Activated CD8-positive, alpha-beta memory T cell treated with anti-CD3 and anti-CD28 coated beads for 24 hours (primary cell): ENCODE measurements at places on chromosomes 12 and 14.

DNA sequence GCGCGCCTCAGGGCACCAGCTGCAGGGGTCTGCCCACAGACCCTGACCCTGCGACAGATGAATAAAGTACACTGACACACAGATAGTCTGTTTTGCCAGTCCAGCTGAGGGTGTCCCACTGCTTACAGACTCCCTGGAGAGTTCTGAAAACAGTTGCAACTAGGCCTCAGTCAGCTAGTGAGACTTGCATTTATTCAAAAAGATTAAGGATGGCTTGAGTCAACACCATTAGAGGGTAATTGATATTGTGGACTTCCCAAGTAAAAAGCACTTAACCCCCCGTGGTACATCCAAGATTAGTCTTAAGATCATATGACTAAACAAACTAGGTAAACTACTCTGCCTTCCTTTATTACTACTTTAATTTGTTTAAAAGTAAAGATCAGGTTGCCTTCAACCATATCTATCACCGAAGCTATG, 11.1 kb upstream of the PSEN1 start:
- DNase-seq = no peak

DNA sequence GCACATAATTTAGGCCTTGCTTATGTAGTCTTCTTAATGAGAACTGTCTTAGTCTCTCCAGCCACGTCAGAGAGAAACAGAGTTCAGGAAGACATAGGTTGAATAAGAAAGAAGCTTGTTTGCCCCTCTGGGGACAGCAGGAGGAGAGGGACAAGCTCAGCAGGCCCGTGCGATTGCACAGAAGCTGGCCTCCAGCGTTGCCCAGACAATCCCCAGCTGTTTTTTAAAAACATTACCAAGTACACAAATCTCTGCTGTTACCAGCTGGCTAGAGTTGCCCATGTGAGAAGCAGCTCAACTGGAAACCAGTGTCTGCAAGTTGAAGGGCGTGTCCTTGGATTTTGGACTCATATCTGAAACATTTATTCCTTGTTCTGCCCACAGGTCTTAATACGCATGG, 232.6 kb downstream of the EFCAB11 start:
- no peak for DNase-seq

DNA sequence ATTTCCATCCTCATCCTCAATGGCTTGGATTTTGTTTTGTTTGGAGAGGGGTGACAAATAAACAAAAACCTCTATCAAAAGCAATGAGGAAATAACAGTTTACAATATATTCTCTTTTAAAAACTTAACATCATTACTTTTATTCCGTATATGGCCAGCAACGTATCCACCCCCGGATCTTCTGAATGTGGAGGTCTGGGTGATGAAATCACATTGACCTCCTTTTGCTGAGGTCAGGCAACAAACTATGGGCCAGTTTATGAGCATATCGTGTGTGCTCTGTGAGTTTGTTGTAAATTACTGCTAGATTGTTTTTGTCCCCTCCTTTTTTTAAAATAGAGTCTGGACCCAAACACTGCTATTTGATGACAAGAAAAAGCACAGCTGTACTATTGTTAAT, 178.1 kb downstream of the BCAT1 start:
- DNase-seq = no peak

GRCh38 chr14:63874223-63874622, 21.4 kb downstream of the SYNE2 start:
- DNase-seq = no peak

DNA sequence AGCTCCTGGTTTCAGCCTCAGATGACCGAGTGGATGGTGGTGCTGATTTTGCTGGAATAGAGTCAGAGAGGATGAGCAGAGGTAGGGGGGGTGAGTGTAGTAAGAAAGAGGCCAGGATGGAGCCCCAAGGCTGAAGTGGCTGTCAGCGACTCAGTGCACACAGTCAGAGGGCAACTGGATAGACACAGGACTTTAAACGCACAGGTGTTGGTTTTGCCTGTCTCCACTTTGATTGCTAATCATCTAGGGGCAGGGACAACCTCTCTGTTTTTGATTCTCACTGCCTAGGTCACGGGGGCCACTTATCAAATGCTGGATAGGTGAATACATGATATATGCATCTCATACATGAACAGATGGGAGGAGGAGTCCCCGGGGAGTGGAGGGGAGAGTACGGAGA, 99.5 kb downstream of the EGLN3 start:
- no peak for DNase-seq

DNA sequence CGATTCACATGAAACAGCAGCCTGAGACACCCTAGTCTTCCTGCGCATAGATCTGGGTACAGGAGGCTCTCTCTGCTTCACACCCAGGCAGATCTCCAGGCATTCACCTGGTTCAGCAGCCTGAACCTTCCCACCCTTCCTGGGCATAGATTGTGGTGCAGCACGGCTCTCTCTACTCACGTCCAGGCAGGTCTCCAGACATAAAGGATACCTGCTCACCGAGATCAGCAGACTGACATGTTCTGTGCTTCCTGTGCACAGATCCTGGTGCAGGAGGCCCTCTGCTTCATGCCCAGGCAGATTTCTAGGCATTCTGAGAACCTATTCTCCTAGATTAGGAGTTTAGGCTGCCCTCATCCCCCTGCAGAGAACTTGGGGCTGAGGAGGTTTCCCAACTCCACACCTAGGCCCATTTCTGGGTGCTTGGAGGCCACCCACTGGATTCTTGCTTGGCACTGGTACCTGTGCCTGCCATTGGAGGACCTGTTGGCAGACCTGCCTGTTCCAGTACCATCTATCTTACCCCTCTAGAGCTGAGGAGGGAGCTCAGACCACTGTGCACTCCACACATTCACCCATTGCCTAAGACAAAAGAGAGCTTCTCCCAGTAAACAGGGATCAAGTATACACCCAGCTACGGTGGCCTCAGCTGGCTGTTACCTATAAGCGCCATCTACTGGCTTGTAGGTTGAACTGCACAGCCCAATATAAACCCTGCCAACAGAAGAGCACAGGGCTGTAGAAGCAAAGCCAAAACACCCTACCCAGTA, 28.0 kb upstream of the GARIN6 start:
- DNase-seq = no peak

DNA sequence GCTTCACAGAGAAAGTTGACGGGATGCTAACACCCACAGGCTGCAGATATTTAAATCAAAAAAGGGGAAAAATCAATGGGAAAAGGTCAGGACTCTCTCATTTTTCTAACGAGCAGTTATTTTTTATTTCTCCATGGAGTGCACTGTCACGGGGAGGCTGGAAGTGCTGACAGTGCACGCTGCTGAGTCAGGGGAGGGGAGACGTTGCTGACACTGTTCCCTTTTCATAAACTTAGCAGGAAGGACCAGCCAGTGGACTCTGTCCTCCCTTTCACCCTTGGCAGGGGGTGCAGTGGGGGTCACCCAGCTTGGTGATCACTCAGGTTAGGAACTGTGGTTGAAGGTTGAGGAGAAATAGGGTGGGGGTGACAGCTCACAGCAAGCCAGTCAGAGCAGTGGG, 65.6 kb upstream of the FUT8 start:
- DNase-seq = no peak

GRCh38 chr14:70192915-70193314, 4.2 kb upstream of the SLC8A3 start:
- DNase-seq = no peak

- no peak for DNase-seq
These were observed 37.3 kb downstream of the PRKCH start for GRCh38 chr14:61358554-61359226.

DNA sequence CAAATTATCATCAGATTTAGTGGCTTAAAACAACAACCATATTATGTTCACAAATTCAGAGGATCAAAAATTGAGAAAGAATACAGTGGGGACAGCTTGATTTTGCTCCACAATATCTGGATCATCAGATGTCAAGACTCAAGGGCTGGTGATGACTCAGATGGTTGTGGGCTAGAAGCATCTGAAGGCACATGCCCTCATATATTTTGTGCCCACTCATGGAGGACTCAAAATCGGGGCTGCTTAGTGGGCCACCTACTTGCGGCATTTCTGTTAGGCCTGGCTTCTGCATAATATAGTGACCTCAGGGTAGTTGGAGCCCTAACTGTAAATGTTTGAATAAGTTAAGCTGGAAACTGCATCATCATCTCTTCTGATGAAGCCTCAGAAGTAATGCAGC, 584.5 kb downstream of the SLC16A7 start:
- no peak for DNase-seq

- no peak for DNase-seq
These were observed 95.8 kb downstream of the C12orf42 start for GRCh38 chr12:103399986-103400385.

- DNase-seq = no peak
These were observed 5.4 kb downstream of the RAB3IP start for GRCh38 chr12:69744109-69744508.

DNA sequence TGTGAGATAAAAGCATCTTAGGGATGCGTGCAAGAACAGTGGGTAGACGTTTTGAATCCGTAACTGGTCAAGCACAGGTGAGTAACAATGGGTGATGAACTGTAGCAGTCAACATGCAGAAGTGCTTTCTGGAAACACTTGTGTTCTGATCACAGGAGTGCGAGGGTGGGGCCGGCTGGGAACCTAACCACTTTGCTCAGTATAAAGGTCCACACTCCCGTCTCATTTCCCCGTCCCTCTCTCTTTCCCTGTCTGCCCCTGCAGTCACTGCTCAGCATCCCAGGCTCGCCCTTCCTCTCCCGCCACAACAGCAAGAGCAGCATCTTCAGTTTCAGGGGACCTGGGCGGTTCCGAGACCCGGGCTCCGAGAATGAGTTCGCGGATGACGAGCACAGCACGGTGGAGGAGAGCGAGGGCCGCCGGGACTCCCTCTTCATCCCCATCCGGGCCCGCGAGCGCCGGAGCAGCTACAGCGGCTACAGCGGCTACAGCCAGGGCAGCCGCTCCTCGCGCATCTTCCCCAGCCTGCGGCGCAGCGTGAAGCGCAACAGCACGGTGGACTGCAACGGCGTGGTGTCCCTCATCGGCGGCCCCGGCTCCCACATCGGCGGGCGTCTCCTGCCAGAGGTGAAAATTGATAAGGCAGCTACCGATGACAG, 127.1 kb downstream of the FIGNL2 start:
- peak; percentile 79 for DNase-seq

GRCh38 chr12:12622418-12622817, 10.7 kb downstream of the CREBL2 start:
- DNase-seq = no peak

- peak; percentile 43 for DNase-seq
These were observed 1.7 kb downstream of the TUBA1A start for GRCh38 chr12:49187184-49187583.

DNA sequence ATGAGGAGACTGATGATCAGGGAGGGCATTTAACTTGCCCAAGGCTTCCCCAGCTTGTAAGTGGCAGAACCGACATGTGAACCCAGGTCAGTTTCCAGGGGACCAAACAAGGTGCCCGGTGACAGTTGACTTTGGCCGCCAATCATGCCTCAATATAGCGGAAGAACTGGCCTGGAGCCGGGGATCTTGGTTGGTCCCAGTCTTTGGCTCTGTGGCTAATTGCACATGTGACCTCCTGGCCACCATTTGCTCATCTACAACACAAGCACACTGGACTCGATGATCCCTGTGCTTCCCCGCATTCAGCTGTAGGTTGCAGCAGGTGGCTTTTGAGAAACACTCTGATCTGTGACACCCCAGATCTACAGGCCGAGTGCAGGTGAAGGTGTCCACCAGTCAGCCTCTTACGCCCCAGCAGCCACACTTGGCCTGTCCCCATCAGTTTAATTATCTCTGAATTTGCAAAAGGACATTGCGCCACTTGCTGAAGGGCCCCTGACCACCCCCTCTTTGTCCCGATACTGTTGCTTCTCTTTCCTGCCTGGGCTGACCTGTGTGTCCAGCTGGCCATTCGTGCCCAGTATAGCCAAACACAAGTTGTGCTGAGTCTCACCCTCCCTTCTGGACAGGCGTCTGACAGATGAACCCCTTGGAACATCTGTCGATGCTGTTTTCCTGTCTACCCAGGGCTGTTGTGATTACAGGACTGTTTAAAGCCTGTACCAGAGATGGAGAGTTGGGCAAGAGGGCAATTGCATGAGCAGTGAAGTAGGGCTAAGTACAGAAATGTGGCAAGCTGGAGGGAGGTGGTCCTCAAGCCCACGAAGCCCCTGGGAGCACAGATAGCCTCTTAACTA, 14.1 kb downstream of the ACACB start:
- DNase-seq = no peak

DNA sequence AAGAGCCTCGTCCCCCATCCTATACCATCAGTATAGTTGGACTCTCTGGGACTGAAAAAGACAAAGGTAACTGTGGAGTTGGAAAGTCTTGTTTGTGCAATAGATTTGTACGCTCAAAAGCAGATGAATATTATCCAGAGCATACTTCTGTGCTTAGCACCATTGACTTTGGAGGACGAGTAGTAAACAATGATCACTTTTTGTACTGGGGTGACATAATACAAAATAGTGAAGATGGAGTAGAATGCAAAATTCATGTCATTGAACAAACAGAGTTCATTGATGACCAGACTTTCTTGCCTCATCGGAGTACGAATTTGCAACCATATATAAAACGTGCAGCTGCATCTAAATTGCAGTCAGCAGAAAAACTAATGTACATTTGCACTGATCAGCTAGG, 13.6 kb downstream of the ARHGAP5 start:
- DNase-seq = no peak

GRCh38 chr14:33811721-33812120, 139.2 kb downstream of the EGLN3 start:
- DNase-seq = no peak

DNA sequence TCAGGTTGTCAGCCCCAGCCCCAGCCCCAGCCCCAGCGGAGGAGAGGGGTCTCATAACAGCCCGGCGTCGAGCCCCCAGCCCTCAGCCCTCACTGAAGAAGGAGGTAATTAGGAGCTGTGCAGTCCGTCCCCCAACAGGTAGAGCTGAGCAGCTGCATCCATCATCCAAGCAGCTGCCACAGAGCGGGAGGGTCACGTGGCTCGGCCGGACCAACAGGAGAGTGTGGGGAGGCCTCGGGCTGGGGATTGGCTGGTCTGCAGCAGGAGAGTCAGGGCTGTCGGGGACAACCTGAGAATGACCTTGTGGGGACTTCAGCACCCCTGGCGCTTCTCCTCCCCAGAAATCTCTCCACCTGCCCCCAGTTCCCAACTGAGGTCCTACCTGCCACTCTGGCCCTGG, 29.6 kb downstream of the SMUG1 start:
- DNase-seq = no peak

GRCh38 chr12:101862245-101862644, 15.1 kb upstream of the DRAM1 start:
- no peak for DNase-seq

- DNase-seq = peak; percentile 92
These were observed 29.1 kb downstream of the SH2B3 start for GRCh38 chr12:111434680-111435338.

GRCh38 chr12:65529771-65530435, 251.4 kb downstream of the MSRB3 start:
- no peak for DNase-seq

DNA sequence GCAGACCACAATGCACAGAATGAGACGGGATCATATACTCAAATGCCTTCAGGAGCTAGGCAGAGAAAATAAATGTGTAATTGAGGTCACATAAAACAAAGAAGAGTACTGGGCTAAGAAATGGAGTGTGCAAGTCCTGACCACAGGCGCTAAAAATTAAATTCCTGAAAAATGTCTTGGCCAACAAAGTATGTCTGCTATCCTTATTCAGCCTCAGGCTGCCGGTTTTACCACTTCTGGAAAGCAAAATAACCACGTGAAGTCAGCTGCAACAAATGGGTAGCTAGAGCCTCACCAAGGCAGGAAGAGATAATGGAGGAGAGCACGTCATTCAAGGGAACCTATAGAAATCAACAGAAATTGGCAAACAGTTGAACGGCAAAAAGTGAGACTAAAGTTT, 3.1 kb downstream of the PYGL start:
- DNase-seq = no peak
